ENCODE measurements at places on chromosomes 1 and 21.
A peak's percentile ranks its signal among the peaks of the same experiment; 100 is the strongest.

DNA sequence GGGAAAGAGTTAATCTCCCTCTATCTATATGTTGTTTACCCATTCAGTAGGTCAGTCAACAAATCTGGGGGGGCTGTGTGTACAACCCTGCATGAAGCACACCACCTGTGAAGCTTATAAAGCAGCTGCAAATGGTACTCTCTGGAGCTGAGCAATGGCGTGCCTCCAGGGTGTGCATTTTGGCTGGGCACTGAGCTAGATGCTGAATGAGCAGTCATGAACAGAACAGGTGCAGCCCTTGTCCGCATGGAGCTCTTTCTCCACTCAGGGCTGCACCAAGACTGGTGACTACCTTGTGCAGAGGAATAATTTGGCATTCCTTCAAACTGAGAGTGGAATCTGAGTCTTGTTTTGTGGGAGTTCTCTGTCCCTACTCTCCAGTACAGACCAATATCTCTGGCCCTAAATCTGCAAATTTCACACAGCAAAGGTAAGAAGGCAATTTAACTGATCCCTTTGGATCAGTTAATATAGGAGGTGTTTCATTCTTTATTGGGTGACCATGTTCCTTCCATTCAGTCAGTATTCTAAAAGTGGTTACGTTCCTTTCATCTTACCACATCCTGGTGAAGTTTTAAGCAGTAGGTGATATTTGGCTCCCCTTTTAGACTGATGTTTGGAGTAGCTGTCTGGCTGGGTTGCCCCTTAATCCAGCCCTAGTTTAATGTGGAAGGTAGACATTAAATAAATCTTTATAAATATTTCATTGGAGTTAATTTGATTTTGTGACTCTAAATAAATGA, 76.0 kb downstream of the GPR88 start:
- no peak for DNase-seq

- peak; percentile 27 for DNase-seq
Observed at GRCh38 chr1:42379794-42380585, 602 bp upstream of the RIMKLA start.

- DNase-seq: no peak
Observed at GRCh38 chr1:228004331-228004855, 2.4 kb upstream of the WNT3A start.

GRCh38 chr1:36829066-36829465, 205.2 kb downstream of the GRIK3 start:
- no peak for DNase-seq

- DNase-seq: no peak
Observed at GRCh38 chr1:24351247-24351646, 32.1 kb downstream of the GRHL3 start.

DNA sequence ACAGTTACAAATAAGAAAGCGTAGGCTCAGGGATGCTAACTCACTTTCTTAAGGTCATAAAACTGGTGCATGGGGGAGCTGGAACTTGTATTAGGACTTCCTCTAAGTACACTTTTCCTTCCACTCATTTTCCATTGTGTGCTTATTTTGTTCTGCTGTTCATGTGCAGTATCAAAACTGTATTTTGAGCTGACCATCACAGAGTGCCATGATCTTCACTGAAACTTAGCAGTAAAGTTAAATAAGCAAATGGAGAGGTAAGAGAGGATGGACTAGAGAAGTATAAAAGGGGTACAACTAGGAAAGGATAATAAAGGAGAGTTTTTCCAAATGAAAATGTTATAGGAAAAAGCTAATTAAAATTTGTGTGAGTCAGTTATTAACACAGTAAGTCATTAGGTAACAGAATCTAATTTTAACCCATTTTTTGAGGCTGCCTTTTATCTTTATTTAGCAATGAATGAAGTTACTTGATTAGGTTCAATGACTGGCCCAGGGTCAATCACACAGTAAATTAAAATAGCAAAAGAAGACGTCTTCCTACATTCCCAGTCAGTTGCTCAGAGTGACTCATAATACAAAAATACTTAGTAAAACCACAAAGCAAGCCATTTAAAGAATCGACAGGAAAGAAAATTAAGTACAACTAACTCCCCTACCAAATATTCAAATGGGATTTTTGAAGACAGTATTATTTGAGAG, 165.8 kb upstream of the C1orf105 start:
- peak; percentile 40 for DNase-seq

DNA sequence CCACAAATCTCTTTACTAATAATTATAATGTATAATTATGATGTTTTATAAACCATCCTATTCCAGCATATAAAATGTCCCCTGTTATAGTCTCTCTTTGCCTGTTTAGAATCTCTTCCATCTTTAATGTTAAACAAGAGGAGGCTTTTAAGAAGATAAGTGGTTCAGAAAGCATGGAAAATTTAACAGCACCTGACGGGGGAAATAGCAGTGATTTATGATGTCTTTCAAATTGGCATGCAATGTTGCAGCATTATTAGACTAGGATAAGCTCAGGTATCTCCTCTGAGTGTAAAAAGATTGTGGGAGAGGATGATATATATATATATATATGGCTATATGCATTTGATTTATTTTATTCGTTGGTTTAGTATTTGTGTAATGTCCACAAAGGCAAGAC, 24.4 kb downstream of the GIPC2 start:
- no peak for DNase-seq

- no peak for DNase-seq
Observed at GRCh38 chr1:26372039-26372438, 511 bp downstream of the ZNF683 start.

DNA sequence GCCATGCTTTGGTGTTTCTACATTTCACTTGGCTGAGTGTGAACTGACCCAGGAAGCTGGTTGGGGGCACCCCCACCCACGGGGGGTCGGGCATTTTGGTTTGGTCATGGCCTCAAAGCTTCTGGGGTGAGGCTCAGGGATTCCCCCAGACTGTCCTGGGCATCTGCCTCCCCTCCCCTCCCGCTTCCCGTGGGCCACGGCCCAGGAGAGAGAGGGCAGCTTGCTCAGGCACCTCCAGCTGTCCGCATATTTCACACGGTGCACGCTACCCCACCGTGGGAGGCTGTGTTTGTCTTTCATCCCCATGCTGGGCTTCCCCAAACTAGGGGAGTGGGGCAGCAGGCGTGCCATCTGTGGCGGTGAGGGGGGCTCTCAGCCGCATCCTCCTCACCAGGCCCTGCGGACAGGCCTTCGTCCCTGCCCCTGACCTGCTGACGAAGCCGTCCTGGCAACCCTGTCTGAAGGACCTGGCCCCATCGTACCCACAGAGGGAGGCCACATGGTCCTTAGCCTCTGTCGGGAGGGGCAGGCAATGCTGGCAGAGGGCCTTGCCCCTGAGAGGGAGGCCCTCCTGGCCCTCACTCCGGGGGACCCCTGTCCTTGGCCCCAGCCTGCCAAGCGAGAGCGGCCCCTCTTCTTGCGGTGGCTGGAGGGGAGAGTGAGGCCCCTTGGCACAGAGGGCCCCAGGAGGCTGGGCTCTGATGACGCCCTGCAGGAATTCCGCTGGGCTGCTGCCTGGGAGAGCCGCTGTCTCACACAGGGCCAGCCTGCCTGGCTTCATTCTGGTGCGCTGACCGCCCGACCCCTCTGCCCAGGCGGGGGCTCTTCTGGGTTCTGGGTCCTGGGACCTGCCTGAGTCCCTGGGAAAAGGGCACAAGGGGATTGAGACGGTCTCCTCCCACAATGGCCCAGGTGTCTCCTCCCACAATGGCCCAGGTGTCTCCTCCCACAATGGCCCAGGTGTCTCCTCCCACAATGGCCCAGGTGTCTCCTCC, 22.1 kb downstream of the TP73 start:
- no peak for DNase-seq
